ENCODE measurements at places on chromosomes 3 and 15. TPM values are rescaled to one million over a fixed set of nuclear protein-coding genes. Genes with fewer than 3 reads are reported as not detected.
A peak's percentile ranks its signal among the peaks of the same experiment; 100 is the strongest.

DNA sequence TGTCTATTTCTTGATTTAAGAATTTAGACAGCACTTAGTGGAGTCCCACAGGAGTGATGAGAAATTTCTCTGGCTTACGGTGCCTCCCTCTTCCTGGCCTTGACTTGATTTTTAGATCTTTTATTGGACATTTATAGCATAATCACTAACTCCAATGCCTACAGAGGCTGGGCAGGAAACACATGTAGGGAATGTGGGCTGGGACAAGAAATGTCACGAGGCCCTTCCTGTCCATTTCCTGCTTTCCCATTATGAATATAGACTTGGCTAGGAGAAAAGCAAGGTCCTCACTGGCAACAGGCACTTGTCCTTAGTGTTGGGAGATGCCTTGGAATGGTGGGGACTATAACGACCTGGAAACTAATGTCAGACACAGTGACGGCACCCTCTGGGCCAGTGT lies 100.3 kb downstream of the MYLK start:
- DNase-seq: no peak

DNA sequence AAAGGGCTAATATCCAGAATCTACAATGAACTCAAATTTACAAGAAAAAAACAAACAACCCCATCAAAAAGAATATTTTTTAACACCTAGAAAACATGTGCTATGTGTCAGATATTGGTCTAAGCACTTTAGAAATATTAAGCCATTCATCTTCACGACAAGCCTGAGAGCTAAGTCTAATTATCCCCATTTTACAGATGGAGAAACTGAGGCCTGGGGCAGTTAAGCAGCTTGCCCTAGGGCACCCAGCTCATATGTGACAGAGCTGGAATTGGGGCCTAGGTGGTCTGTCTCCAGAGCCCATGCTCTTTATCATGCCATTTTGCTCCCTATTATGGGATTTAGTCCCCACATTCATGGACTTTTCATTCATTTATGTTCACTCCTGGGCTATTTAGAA lies 92.8 kb downstream of the CYP19A1 start:
- DNase-seq: no peak

DNA sequence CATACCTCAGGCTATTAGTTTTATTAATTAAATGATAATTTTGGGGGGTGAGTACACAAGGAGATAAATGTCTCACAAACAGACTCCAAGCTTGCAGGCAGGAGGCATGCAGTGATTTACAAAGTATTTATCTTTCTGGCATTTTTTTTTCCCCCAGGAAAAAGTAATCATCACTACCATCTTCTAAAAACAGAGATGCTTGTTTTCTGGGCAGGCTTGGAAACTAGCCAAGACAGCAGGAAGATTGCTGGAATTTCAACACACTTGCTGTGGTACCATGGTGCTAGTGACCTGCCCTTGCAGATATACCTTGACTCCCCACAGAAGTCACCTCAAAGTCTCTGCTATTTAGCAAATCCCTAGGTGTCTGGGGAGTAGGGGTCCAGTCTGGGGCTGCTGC lies 732.8 kb upstream of the CFAP20DC start:
- DNase-seq: no peak

GRCh38 chr3:49719214-49719884 lies at the start of gene AMIGO3:
TSS of gene AMIGO3 (minus strand) at chr3:49719684. CDS start at chr3:49719465, 219 bp downstream.
- peak; percentile 88 for DNase-seq

GRCh38 chr3:108191394-108191793 lies 30.8 kb downstream of the IFT57 start:
- DNase-seq: no peak

- no peak for DNase-seq
Observed at GRCh38 chr15:90691982-90692773, 25.0 kb upstream of the BLM start.

DNA sequence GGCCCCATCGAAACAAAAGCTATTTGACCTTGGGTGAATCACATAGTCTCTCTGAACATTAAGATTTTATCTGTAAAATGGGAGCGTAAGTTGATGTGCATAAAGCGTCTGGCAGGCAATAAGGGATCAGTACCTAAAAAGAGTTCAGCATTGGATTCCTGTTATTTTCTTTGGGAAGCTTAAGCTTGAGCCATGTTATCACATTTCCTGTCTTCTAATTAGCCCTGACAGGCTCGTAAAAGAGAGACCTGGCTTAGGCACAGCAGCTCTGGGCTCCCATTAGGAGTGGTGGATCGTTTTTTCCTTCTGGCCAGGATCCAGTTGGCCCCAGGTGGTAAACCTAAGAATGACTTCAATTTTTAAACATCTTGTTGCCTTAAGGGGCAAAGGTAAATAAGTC lies 26.0 kb upstream of the CA12 start:
- no peak for DNase-seq

DNA sequence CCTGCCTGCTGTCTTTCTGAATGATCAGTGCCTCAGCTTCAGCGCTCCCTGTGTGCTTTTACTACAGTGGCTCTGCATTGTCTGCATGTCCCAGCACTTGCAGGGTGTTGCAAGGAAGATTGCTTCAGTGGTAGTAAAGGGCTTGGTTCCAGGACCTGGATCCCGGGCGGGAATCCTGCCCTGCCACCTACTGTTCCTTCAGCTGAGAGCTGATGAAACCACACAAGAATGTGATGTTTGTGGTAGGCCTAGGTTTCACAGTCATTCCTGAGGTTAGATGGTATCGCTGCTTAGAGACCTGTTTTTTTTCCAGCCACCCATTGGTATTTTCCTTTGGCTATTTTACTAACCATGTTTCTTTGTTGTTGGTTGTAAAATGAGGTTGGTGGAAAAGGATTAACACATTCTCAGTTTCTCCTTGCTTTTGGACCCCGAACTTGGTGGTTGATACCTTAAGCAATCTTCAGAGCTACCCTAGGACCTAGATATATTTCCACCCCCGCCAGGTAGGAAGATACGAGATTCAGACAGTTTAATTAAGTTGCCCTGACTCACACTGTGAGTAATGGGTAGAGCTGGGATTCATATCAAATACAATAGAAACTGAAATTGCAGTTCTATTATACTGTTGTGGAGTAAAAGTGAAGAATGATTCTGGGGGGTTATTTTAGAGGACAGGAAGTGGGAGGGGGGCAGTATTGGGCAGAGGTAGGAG lies 11.4 kb downstream of the GPR87 start:
- DNase-seq: peak; percentile 99

DNA sequence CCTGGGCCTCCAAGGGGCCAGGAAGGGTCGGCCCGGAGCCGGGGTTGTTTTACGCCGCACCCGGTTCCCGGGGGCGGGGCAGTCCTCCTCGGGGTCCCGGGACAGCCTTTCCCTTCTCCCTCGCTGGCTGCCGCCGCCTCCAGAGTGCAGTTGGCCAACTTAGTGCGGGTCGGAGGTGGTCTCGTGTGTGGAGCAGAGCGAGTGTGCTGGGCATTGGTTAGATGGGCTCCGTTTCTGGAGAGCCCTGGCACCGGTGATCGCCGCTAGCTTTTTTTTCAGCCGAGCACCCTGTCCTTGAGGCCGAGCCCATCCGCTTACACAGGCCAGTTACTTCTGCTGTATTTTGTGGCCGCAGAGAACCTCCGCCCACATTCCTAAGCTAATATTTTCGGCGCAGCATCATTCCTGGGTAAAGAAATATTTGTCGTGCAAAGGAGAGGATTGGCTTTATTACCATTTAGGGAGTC lies 585 bp downstream of the KIF23 start:
- DNase-seq: peak; percentile 84

- peak; percentile 58 for DNase-seq
Observed at GRCh38 chr15:39403640-39404117, 177.2 kb upstream of the THBS1 start.

DNA sequence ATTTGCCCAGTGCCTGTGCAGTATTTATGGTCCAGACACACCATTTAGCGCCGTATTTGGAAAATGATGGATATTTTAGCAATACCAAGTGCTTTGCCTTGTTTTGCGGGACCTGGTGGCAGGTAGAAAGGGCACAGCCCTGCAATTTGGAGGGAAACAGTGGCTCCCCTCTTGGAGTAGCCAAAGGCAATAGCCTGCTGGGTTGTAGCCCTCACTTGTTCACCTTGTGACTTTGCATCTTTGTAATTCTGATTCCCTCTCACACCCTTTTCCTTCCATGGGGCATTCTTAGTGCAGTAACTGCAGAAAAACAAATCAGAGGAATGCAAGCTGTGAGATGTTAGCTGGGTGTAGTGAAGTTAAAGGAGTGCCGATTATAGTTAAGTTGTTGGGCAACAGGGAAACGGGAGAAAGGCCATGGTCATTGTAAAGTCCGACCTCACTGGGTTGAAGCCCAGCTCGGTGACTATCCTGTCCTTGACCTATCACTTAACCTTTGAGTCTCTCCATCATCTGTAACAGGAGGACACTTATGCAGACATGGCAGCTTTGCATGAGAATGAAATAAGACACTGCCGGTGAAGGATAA lies 131.0 kb upstream of the KLHL25 start:
- no peak for DNase-seq

DNA sequence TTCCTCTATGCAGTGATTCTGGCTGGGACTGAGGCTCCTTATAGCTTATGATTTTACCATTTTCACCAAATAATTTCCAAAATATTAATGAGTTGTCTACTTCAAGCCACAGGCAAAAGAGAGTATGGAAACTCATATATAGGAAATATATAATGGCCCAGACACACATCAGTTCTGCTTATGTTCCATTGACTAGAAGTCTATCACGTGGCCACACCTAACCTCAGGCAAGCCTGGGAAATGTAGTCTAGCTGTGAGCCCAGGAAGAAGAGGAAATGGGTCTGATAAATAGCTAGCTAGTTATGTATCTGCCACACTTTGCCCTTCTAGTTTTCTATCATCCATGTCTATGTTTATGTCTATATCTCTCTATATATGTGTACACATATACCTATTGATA lies 195.1 kb downstream of the OTOL1 start:
- no peak for DNase-seq

DNA sequence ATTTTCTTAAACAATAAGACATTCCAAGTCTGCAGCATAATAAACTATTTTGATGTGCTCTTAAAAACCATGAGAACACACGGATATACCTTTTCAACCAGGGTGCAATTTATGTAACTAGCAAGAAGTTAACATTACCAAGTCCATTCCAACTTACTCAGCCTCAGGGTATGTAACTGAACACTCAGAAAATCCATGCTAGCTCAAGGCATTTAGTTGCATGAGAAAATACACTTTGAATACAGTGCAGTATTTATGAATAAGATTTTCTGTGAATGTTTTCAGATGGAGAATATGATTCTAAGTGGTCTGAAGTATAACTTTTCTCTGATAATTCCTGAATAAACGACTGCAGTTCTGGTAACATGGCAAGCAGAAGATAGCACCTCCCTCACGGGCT lies 124.3 kb downstream of the SNRK start:
- no peak for DNase-seq

DNA sequence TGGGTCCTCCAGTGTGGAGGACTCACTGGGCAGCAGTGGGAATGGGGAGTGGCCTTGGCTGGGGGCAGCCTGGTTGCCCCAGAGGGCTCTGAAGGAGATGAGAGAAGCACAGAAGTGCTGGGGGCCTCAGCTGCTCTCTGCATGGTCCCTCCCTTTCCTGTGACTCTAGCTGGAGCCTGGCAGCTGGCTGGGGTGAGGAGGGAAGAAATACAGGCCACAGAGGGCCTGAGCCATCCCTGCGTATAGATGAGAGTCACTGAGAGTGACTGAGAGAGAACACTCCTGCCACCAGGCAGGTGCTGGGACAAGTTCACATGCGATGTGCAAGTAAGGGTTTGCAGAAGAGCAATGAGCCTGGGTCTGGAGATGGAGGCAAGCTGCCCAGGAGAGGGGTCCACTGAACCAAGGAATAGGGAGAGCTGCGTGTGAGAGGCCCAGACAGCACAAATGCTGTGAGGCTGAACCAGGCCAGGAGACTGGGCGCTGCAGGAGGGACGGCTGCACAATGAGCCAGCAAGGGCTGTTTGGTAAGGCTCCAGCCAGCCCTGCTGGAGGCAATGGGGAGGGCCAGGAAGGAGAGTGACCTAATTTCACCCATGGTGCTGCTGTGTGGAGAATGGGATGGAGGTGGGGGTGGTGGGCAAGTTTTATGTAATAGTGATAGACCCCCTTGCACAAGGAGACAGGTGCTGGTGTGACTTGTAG lies 87.2 kb downstream of the CLSTN2 start:
- DNase-seq: no peak

GRCh38 chr3:99877031-99877579 lies 59.4 kb downstream of the CMSS1 start:
- no peak for DNase-seq

DNA sequence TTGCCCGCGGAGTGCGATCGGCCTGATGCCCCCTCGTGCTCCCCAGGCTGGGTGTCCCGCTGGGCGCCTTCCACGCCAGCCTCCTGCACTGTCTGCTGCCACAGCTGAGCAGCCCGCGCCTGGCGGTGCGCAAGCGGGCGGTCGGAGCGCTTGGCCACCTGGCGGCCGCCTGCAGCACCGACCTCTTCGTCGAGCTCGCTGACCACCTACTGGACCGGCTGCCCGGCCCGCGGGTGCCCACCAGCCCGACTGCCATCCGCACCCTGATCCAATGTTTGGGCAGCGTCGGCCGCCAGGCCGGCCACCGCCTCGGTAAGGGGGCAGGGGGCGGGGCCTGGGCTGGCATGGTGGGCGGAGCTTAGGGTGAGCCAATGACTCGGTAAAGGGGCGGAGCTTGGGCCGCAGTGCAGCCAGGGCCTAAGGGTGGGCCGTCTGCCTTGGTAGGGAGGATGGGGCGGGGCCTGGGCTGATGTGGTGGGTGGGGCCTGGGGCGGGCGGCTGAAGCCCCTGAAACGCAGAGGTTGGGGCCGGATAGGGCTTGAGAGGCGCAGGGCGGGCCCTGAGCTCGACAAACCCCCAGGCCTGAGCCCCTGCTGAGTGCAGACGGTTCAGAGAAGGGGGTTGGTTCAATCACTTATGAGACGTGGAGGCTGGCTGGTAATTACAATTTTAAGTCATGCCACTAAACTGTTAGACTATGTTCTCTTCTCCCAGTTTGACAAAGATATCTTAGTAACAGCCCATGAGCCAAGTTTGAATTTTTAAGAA lies 13.7 kb downstream of the CAND2 start:
- peak; percentile 77 for DNase-seq

- DNase-seq: no peak
Observed at GRCh38 chr15:98628216-98628615, 20.1 kb upstream of the IGF1R start.

DNA sequence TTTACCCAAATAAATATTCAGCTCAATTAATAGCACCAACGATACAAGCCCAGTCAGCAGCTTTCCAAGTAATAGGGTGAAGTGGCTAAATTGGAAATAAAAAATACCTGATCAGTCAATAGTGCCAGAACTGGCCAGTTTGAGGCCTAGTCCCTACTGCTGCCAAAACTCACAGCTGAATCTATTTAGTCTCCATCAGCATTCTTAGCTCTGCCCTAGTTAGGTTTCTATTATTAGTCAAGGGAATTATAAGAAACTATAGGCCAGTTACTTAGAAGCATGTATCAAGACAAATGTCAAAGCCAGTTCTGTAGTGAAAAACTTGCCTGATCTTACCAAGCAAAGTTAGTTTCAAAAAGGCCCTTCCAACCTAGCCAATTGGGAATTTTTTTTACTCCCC lies 146.2 kb upstream of the ZBTB20 start:
- DNase-seq: no peak

The TMC3 gene
- not detected for total RNA-seq

The INSYN1 gene
- total RNA-seq: 1.3 TPM

The C3orf52 gene
- total RNA-seq: 20.7 TPM

The CADM2 gene
- total RNA-seq: not detected

The CDHR4 gene
- 0.40 TPM for total RNA-seq

The XIRP1 gene
- total RNA-seq: not detected

The GOLGA8K gene
- total RNA-seq: 0.50 TPM

The TCF12 gene
- 91.7 TPM for total RNA-seq

All from mammary epithelial cell (primary cell).